CD4-positive, alpha-beta memory T cell (primary cell): ENCODE measurements at places on chromosomes 7 and 10.

DNA sequence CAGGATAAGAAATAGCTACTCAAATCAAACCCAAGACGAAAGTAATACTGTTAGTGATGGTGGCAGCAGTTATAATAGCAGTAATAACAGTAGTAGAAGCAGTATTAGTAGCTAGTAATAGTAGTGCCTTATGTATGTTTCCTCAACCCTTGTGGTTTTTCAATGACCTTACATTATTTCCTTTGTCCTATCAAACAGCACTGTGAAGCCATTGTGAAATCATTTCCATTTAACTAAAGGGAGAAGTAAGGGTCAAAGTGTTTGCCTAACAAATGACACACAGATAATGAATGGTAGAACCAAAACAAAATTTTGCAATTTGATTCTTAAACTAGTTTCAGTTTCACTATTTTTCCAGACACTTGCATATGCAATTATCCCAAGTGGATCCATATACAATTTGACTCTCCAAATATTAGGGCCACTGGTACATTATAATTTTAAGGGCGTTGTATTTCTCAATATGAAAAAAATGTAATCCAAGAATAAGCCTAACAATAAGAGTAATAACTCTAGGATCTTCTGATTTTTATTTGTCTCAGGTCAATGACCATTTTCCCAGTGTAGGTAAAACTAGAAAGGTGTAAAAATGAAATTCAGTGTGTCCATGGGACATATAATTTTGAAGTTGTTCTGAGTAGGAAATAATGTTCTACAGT is 33.7 kb upstream of the TMEM26 start:
- DNase-seq, result no peak

DNA sequence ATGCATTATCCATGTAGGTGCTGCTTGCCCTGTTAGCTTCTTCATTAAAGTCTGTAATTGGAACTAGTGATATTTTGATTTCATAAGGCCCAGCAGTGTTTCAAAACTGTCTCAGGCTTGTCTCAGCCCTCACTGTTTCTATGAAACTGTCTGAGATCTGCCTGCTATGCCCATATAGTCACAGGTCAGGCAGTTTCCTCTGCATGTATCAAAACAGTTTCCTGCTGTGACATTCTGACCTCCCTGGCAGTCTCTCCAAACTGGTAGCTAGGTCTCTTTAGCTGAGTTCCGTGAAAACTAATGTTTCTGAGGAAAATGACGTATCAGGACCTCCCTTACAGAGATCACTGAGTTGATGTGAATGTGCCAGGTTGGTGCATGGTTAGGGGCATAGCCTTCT is 18.9 kb upstream of the SEMA3D start:
- DNase-seq, result no peak

GRCh38 chr7:76310102-76310957 is 7.9 kb downstream of the HSPB1 start:
- no peak for DNase-seq

DNA sequence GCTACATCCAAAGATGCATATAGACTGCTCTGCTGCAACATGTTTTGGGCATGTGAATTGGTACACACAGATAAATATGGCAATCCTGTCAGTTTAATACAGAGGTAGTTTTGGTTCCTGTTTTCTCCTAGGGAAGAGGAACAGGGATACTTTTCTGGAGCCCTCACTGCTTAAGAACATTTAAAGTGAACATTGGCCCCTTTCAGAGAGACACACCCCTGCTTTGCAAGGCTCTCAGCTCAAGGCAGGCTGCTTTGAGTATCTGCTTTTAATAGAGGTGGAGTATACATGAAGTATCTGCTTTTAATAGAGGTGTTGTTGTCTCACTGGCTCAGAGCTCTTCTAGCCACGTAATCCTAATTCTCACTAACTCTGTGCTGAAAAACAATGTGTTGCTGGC is 38.9 kb downstream of the CYP51A1 start:
- no peak for DNase-seq

DNA sequence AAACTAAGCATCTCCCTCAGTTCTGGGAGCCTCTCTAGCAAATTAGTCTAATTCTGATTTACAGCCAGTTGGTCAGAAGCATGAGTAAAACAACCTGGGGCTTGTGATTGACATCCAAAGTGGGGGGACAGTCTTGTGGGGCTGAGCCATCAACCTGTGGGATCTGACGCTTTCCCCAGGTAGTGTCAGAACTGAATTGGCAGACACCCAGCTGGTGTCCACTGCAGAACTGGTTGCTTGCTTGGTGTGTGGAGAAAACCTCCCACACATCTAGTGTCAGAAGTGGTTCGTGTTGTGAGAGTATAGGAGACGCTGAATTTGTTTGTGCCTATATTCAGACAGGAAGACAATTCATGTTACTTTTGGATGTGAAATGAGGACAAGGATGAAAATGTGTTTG is 92.2 kb upstream of the PDCD4 start:
- DNase-seq, result no peak

GRCh38 chr7:118330388-118330787 is 105.9 kb downstream of the ANKRD7 start:
- DNase-seq, result no peak

DNA sequence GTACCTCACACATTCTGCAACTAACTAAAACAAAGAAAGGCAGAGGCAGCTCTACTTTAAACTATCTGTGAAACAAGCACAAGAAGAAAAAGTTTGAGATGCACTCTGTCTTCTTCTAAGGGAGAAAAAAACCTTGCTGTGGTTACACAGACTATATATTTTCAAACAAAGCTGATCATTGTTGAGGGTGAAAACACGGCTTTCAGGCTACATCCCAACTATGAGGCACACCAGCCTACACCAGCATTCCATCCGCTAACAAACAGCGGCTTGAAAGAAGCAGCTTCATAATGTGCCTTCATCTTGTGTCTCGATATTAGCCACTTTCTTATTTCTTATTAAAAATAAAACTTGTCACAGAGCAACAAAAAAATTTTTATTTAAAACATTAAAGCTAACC is 79.1 kb downstream of the USP6NL start:
- DNase-seq, result no peak

DNA sequence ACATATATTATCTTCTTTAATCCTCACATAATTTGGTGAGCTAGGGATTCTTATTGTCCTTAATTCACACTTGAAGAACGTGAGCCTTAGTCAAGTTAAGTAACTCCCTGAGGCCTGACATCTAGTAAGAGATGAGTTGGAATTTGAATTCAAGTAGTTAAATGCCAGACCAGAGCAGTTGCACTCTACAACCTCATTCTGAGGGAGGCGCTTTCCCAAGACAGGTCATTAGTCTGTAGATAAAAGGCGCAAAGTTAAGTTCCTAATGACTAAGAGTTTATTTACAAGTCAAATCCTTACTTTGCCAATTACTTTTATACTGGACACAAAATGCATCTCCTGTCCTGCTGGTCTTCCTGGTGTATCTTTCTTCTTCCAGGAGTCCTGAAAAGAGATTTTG is 3.6 kb upstream of the EXOC6 start:
- DNase-seq, result no peak

GRCh38 chr7:27888736-27889135 is 148.8 kb downstream of the TAX1BP1 start:
- DNase-seq, result no peak

DNA sequence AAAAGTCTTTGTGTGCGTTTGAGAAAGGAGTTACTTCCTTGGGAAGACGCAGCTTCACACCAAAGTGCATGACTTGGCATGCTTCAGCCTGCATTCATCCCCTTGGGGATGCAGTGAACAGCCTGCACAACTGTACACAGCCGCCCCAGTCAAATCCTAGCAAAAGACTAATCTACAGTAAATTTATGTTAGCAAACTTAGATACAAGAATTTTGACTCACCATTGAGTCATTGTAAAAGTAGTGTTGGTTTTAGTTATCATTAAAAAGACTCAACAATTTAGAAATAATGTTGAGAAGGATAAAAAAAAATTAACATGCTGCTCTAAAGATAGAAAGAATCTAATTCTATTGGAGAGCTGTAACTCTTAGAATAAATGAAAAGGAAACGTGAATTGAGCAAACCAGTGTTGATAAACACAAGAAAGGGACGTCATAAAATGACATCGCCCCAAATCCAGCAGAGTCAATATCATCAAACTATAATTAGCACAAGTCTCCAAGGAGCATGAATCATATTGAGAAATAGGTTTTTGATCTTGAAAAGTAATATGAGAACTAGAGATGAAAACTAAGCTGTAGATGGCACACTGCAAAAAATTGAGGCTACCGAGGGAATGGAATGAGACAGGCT is 11.9 kb upstream of the OPTN start:
- DNase-seq, result no peak

DNA sequence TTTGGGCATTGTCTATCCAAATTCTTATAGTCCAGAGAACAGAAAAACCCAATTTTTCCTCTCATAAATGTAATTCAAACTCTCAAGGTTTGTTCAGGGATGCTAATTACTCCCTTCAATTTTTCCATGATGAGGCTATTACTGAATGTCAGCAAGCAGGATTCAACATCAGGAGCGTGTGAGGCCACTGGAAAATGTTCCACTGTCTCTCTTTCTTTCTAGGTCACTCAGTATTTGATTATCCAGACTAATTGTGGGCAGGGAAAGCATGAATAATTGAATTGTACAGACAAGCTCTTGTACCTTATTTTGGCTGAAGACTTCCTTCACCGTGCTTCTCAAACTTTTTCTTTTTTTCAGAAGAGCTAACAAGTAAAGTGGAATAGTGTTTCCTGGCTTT is 30.7 kb downstream of the THNSL1 start:
- DNase-seq, result no peak

- DNase-seq, result no peak
Measured at GRCh38 chr7:119010635-119011034, 786.1 kb downstream of the ANKRD7 start.

DNA sequence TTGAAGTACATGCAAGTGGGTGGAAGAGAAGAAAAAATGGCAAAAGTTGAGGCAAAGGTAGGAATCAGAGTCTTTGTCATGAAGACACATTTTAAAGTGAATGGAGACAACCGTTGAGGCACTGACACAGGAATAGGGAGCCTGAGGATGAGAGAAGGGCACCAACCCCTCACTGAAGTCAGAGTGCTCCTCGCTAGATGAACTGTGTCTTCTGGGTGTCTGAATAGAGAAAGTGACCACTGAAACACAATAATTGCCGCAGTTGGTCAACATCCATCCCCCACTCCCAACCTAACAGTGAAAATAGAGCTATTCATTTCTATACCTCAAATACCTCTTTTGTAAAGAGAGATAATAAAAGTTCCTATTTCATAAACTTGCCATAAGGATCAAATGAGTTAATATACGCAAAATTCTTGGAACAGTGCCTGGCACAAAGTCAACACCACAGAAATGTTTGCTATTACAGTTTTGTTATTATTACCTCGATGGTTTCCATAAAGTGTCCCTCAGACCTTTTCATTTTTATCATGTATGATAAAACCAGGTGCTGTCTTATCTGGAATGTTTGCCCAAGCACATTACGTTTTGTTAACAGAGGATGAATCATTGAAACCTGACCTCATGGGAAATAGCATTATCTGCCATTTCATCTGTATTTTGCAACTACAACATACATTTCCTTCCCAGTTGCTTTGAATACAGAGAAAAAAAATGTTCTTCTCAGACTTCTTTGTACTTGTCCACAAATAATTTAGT is 61.8 kb upstream of the SP4 start:
- no peak for DNase-seq

DNA sequence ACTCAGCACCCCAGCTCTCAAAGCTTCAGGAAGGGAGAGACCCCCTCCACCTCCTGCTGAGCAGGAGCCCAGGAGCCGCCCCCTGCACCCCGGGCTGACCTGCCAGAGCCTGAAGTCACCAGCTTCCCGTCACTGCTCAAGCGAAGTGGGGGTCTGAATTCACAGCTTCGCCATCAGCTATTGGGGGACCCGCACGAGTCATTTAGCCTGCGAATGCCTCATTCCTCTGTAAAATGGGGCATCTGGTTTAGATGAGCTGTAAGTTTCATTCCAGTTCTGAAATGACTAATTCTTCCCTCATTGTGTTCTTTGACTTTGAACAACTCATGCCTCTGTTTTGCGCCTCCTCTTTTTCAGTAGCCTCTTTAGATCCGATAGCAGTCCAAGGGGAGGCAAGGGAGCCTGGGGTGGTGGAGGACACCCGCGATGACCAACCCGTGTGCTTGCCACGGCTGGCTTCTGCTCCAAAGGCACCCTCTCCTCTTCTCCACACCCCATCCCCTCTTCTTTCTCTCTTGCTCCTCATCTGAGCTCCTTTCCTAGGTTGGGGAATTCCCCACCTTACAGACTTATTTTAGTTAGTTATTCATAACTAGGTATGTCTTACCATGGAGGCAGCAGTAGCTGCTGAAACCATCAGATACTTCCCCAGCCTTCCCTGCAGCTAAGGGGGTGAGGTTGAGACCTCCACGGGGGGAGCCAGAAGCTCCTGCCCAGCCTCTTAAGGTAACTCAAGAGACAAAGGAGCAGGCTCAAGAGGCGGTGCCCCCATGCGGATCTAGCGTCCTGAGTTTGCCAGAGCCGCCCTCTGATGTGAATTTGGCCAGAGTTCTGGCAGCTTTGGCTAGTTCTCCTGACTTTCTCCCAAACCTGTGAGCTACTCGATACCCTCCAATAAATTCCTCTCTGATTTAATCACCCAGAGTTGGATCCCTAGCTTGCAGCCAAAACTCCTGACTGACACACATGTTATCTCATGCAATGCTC is 47.7 kb downstream of the RBM17 start:
- DNase-seq, result no peak

- DNase-seq, result no peak
Measured at GRCh38 chr10:26334232-26334931, 103.8 kb upstream of the APBB1IP start.

DNA sequence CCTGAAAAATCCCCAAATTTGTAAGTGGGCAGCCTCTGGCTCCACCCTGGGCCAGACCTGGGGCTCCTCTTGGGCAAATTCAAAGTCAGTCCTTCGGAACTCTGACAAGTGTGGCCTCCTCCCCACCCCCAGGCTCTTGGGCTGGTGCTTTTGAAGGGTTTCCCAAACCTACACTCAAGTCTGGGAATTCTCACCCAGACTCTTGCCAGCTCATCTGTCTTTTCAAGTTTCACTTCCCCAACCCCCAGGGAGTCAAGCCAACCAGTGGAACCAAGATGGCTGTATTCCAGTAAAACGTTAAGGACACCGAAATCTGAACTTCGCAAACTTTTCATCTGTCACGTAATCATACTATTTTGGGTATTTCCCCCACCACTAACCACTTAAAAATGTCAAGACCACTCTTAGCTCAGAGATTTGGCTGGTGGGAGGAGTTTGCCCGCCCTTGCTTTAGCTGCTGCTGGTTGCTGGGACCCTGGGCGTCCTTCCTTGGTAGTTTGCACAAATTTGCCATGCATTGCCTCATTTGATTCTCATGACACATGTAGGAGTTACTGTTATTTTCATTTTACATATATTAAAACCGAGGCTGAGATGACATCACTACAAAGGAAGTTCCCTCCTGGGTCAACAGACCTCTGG is 1.7 kb upstream of the MYO1G start:
- peak; percentile 78 for DNase-seq
